H4 (cell line): ENCODE measurements at places on chromosomes 5 and 9. TPM values are rescaled to one million over a fixed set of nuclear protein-coding genes. Genes with fewer than 3 reads are reported as not detected.

GRCh38 chr9:14903040-14903439, 7.2 kb downstream of the FREM1 start:
- DNase-seq: no peak

Gene PRLR
- total RNA-seq: 0.12 and 1.1 TPM in 2 replicates

DNA sequence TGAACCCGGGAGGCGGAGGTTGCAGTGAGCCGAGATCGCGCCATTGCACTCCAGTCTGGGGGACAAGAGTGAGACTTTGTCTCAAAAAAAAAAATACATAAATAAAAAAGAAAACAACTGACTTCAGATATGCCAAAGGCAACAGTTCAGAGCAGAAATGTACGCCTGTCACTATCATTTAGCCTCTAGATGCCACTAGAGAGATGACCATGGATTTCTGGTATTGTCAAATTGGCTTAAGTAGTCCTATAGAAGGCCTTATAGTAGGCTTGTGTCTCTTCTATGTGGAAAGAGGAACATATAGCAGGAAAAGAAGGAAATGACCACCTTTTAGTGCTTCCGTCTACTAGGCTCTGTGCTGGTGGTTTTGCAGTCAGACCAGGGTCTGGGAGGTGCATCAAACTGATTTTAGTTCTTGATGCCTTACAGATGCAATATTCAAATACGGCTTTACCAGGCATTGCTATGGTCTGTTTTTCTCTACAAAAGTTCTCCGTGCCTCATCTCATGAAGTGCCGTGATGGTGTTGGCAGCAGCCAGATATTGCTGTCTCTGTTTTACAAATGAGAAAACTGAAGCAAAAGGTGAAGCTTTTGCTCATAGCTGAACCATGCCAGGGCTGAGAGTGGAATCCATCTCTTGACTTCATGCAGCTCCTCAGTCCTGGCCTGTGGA, 17.2 kb downstream of the AGXT2 start:
- DNase-seq: no peak

Gene HMMR
- 45.7 and 47.1 TPM in 2 replicates for total RNA-seq

DNA sequence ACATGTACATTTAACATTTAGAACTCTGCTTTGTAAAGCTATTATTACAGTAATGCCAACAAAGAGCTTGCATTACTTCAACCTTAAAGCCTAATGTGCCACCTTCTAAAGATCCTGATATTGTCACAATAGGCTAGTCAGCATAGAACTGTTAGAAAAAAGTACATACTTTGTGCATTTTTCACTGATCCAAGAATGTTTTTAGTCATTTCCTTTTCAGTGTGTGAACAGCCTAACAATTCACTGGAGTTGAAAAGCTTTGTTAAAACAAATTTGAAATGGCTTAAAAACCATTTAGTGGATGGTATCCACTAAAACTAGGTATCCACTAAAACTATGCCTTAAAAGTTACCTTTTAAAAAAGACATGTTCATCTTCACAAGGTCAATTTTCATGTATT, 4.5 kb downstream of the RPS6 start:
- DNase-seq: no peak

GRCh38 chr9:86987900-86988299, 40.6 kb upstream of the GAS1 start:
- DNase-seq: no peak

DNA sequence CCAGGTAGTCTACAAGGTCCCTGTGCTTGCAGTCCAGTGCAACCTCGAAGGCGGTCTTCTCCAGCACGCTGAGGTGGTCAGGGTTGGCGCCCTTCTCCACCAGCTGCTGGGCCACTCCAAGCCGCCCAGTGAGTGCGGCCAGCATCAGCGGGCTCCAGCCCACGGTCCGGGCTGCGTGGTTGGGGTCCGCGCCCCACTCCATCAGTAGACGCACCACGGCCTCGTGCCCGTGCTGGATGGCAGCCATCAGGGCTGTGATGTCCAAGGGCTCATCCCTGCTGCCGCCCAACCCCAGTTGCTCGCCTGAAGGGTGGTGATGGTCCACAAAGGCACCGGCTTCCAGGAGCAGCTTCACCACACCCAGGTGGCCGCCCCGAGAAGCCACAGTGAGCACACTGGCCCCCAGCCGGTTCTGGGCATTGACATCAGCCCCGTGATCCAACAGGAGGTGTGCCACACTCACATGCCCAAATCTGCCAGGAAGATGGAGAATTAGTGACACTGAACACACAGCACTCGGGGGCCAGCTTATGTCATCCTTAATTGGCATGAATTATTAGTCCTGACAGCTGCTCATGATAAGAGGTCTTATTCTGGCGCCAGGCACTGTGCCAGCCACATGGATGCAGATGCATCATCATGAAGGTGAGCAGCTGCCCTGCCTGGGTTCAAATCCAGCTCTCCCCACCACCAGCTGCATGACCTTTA, 6.1 kb downstream of the ANKS6 start:
- DNase-seq: no peak

DNA sequence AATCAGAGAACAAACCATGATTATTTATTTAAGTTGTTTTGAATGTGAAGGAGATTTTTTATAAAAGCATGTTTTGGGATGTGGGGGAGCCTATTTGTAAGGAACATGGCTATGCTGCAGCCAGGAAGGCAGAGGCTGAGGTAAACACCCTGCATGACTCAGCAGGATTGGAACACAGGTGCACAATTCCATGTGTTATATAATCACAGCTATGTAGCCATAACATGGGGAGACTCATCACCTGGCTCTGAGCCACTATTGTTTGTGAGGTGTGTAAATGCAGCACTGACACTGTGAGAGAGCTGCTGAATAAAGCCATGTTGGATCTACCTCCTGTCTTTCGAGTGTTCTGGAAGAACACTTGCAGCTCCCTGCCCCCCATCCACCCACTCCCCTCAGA, 1009.8 kb downstream of the DNAH5 start:
- DNase-seq: peak; percentile 43

- DNase-seq: peak; percentile 53
Measured at GRCh38 chr9:77751341-77752091, 103.4 kb upstream of the GNA14 start.

GRCh38 chr5:68378204-68378820, 162.8 kb downstream of the PIK3R1 start:
- no peak for DNase-seq
